Choroid plexus epithelial cell (primary cell): ENCODE measurements at places on chromosomes 2 and 18.

DNA sequence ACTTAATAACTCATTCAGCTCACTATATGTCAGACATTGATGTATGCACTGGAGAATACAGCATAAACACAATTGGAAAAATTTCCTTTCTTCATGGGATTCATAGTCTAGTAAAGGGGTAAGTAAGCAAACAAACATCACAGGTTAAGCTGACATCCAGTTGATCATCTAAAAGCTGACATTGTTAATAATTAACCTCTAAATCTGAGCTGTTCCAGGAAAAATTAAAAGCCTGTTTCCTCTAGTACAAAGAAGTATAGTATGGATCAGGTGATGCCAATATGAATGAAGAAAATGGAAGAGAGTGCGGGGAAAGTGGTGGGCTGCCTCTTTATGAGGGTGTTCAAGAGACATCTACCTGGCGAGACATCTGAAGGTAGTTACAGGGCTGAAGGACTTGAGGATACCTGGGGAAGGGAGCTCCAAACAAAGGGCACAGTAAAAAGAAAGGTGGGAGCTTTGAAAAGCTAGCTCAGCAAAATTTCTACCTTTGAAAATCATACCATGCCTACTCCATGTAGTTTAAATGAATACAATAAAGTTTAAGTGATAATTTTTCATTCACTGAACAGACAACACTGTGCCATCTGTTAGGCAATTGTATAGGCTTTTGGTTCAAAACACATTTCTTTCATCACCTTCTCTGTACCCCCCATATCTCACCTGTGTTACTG lies 619.3 kb downstream of the TRIB2 start:
- DNase-seq: no peak

- DNase-seq: peak; percentile 1
These were observed 1225.8 kb downstream of the SUCLG1 start for GRCh38 chr2:83233326-83233725.

- no peak for DNase-seq
These were observed 6.3 kb upstream of the OTOS start for GRCh38 chr2:240146627-240147278.

DNA sequence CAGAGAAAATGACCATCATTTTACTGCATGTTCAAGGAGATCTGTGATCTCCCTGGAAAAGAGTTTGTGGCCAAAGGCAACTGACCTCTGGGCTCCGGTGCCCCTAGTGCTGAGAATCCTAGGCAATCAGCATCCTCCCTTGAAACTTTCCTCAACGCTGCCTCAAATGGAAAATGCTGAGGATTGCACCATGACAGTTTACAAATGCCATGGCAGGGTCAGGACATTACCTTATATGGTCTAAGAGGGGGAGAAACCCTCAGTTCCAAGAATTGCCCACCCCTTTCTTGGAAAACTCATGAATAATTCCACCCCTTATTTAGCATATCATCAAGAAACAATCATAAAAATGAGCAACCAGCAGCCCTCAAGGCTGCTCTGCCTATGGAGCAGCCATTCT lies 48.3 kb downstream of the ALPK2 start:
- peak; percentile 73 for DNase-seq

DNA sequence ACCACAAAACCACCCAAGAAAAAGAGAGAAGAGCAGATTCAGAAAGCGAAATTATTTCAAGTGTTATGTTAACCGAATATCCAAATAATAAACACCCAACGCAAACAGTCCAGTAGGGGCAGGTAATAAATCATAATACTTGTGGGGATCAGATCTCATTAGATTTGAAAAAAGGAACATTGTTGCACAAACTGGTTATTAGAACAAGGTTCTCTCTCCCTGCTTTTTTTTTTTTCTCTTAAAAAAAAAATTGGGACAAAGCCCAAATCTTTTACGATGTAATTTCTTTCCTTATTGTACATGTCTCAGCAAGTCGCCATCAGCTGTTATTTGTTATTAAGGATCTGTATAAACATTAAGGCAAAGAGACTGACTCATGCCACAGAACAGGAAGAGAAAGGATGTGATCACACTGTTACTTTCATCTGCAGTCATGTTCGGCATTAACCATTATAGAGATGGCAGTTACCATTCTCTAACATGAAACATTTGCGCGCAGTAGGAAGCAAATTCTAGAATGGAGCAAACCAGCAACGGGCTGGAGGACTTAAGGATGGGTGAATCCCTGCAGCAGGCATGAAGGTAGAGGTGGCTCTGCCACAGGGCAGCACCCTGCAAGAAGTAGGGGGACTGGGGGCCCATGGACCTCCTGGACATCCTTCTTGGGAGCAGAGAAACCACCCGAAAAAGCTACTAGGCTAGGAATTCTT lies 42.0 kb downstream of the EPHA4 start:
- DNase-seq: peak; percentile 63

GRCh38 chr2:25316101-25316500 lies 25.6 kb downstream of the DNMT3A start:
- DNase-seq: no peak

DNA sequence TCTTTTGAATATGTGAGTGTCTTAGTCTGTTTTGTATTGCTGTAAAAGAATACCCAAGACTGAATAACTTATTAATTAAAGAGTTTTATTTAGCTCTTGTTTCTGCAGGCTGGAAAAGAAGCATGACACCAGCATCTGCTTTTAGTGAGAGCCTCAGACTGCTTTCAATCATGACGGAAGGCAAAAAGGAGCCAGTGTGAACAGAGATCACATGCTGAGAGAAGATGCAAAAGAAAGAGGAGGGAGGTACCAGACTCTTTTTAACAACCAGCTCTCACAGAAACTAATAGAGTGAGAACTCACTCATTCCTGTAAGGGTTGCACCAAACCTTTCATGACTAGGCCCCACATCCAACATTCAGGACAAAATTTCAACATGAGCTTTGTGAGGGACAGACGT lies 101.6 kb upstream of the HNMT start:
- DNase-seq: no peak

DNA sequence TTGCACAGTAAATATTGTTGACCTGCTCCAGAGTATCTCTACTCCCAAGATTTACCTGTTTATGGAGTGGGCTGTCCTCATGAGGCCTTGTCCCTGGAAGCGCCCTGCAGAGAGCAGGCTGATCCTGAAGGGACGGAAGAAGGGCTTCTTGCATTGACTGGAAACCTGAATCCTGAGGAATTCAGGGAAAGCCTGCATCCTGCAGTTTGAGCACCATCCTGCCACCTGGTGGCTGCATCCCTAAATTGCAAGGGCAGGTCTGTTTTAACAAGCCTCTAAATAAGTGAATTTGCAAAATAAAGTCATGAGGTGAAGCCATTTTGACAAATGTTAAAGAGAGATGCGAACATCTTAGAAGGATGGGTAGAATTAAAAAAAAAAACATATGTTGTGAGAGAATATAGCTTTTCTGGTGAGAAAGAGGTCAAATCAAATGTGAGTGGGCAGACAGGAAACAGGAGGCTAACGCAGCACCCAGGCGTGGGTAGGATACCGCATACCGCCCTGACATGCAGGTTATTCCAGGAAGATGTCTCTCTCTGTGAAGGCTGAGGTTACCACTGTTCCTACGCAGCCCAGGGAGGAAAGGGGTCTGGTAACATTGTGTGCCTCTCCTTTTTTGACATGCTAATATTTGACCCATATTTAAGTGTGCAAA lies 754.9 kb downstream of the RNF144A start:
- peak; percentile 45 for DNase-seq
